ENCODE measurements at places on chromosomes 6 and 20.

DNA sequence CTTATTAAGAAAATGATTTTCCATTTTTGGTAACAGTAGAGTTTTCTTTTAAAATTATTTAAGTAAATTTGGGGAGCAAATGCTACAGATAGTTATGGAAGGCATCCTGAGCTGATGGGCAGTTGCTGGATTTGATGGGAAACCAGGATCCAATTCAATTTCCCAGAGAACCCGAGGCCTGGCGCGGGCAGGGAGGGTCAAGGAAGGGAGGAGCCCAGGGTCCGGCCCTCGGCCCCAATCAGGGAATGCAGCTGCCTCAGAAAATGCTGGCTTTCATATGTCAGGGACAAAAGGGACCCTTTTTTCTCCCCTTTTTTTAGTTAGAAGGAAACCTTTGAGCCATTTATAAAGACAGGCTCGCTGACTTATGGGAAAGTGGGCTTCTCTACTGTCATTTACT lies 42.1 kb downstream of the CTCFL start:
- no peak for DNase-seq

DNA sequence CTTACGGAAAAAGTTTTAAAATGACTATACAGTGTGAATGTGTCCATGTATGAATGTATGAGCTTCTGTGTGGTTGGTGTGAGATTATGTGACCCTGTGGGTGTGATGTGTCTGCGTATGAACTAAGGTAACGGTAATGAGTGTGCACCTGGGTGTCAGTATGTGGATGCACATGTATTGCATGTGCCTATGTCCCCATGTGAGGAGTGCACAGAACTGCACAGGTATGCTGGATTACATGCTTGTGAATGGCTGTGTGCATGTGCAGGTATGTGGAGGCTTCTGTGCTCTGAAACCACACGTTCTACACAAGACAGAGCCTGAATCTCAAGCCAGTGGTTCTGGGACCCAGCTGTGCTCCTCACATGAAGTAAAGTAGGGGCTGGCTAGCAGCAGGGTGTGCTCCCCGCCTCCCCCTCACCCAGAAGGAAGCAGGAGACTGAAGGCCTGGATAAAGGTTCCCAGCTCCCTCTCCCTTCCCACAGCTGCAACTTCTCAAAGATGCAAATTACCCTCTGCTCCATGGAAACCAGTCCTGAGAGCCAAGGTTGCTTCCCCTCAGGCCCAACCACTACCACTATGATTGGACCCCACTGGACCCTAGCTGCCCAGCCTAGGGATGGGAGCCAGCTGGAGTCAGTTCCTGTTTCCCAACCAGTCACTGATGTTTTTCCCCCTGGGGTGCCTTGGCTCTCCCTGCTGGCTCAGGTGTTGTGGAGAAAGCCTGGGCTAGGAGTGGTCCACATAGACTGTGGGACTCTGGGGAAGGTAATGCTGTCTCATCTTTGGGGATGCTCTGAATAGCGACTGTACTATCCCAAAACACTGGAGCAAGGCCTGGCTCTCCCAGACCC lies 24.8 kb upstream of the SPDEF start:
- DNase-seq: no peak

DNA sequence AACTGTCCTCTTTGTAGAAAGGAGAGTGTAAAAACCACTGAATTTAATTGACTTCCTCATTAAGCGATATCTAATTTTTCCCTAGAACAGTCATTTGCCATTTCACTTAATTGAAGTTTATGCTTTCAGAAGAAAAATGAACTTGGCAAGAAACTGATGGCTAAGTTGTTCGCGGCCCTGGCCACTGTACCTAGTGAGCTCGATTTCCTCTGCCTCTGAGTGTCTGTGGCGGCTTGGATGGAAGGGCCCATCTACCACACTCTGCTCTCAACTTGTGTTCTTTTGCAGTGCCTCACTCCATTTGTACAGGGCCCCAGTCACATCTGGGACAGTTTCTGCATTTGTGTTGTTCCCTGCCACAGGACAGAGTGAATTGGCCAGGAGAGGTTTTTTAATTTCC lies 102.9 kb downstream of the BCAS1 start:
- no peak for DNase-seq

- no peak for DNase-seq
Observed at GRCh38 chr6:163444077-163444476, 29.6 kb downstream of the QKI start.

- DNase-seq: no peak
Observed at GRCh38 chr6:90131614-90132423, 164.8 kb downstream of the BACH2 start.

- no peak for DNase-seq
Observed at GRCh38 chr6:44105146-44105545, 22.1 kb downstream of the MRPL14 start.

GRCh38 chr6:35663447-35664235 lies 25.1 kb downstream of the FKBP5 start:
- no peak for DNase-seq

DNA sequence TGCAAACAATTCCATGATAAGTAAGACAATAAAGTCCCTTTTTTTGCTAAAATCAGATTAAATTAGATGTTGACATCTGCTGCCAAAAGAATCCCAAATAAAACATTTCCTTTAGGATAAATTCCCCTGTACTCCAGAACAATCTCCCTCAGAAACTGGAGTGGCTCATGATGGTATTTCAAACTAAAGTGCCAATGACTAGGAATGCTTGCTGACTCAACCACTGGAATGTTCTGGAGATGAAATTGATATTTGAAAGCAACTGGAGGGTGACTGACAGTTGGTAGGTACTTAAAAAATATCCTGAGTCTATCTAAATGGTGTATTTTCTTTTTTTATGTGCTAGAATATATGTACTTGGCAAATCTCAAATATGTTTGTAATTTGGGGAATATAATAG lies 350.1 kb upstream of the TSHZ2 start:
- DNase-seq: no peak

DNA sequence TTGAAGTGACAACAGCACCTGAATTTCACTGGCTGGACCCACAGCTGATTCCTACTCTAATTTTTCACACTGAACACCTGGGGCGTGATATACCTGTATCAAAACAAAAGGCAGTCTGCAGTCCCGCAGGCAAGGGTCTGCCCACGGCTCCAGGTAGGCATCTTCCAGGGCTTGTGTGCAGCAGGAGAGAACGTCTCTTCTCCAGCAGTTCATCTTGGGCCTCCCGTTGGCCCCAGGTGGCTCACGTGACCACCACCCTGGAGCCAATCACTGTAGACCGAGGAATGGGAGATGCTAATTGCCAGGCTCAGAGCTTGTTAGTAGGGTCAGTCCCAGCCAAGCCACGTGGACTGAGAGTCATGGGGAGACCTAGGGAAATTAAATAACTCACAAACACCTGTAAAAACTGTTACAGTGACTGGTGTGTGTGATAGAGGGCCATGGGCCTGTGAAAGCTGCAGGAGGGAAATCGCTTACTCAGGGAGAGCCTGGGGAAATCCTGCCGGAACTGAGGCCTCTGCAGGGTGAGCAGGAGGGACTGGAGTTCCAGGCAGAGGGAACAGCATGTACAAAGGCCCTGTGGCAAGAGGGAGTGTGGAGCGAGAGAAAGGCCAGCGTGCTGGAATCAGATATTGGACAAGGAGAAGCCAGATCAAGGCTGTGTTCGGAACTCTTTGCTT lies 83.4 kb downstream of the EYA2 start:
- DNase-seq: no peak

DNA sequence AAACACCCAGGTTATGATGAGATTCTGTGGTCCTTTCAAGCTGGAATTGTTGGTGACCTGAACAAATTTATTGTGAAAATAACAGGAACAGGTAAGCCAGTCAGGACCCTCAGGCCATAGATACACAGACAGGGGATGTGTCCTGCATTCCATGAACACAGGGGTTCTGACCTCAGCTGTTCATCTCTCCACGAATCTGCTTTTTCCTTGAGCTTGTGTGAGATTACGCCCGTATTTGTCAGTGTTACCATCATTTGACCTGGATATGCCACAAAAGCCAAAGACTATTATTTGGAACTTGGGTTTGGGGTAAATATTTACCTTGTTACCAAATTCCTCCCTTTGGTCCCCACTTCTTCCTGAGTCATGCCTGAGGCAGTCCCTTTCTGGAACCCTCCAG lies 288.9 kb downstream of the PREX1 start:
- no peak for DNase-seq

DNA sequence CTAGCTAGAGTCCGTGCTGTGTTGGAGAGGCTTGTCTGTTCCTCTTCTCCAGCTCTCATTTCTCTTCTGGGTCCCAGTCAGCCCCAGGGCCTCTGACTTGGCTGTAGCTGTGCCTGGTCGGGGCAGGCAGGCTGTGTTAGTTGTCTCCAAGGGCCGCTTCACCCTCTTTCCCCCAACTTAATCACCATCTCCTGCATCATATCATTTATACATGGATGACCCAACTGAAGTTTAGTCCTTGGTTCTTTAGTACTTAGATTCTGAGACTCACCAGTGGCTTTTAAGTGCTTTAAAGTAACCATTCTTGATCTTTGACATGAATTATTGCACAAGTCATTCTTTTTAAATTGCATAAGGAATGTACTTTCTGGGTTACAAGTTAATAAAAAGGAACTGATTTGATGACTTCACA lies 127.3 kb downstream of the RTN4IP1 start:
- no peak for DNase-seq

- DNase-seq: peak; percentile 87
Observed at GRCh38 chr6:2857580-2858337, 16.1 kb upstream of the SERPINB1 start.

DNA sequence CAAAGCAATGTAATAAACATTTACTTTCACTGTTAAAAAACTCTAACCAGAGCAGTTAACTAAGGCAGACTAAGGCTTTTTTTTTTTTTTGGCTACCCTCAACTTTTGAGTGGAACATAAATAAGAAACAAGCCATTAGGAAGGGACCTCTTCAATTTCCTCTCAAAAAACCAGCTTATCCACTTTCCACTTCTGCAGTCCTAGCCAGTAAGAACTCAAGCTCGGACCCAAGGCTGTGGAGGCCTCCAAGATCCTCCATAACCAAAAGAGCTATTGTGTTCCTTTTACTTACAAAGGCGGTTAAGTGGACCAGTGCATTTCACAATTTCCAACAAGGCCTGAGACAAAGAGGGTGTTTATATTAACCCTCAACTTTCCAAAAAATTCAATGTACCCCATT lies 5.3 kb downstream of the KCNK5 start:
- DNase-seq: no peak

DNA sequence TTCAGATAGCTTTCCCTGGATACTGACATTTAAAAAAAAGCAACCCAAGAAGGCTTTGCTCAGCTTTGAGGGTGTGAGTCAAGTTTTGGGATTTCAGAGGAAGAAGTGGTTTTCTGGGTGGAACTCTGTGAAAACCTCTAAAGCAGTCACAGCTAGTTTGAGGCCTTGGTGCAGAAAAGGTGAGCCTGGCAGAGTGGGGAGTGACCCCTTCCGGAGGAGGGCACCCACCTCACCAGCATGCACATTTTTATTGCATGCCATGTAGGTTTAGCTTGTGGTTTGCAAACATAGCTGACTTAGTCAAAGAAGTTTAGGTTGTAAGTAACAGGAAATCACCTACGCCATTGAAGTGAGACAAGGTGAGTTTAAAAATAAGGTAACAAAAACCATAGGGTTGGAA lies 146.8 kb upstream of the PMEPA1 start:
- DNase-seq: peak; percentile 26

DNA sequence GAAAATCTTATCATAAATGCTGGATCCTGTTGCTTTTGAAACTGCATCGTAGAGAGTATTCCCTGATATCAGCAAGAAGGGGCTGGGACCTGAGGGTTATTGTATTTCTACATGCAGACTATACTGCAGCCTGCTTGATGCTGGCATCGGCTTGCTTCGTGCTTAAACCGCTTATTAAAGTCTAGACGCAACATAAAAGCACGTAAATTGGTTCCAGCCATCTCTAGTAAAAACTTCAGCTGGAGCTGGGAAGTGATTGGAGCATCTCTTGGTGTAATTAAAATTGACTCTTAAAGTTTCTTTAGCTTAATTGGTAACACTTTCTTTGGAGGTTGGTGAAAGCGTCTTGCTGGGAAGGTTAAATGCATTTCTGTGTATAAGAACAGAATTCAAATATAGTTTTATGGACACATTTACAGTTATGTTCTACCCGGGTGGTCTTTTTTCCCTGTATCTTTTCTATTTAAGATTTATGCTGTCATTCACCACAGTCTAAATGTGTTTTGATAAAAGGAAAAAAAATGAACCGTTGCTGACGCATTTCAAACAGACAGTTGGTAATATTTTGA lies 139.0 kb upstream of the JAG1 start:
- DNase-seq: no peak

- DNase-seq: no peak
Observed at GRCh38 chr20:38982291-38982690, 20.1 kb downstream of the DHX35 start.

DNA sequence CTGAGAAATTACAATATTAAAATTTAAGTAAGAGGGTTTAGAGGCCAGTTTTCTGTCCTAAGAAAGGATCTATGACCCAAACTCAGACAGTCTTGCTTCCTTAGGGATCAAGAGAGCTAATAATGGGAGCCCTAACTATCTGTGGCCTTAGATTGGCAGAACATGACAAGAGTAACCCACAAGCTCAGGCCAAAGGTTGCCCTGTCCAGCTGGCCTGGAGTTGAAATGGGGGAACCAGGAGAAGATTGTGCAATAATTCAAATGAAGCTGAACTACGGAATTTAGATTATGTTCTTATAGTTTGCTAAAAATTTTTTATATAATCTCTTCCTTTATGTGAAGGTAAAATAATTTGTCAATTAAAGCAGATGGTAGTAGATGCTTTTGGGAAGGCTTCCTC lies 26.4 kb downstream of the LAMA4 start:
- DNase-seq: no peak

DNA sequence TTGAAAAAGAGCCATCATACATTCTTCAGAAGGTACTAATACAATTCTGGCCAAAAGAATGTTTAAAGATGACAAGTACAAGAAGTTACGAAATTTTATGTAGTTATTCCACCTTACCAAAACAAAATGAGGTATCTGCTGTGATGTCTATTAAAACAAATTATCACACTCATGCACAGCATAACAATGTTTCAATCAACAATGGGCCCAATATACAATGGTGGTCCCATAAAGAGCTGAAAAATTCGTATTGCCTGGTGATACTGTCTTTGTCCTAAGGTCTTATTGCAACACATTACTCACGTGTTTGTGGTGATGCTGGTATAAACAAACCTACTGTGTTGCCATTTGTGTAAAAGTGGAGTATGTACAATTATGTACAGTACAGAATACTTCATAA lies 3.6 kb upstream of the NUP153 start:
- no peak for DNase-seq

- no peak for DNase-seq
Observed at GRCh38 chr6:5314191-5314865, 53.0 kb downstream of the FARS2 start.

GRCh38 chr6:11621119-11621518 lies 83.6 kb downstream of the TMEM170B start:
- DNase-seq: no peak

- no peak for DNase-seq
Observed at GRCh38 chr20:10490706-10491105, 55.6 kb downstream of the SLX4IP start.

- DNase-seq: no peak
Observed at GRCh38 chr6:145227593-145227992, 507.7 kb downstream of the EPM2A start.
